ENCODE measurements at places on chromosomes 12 and 14.

DNA sequence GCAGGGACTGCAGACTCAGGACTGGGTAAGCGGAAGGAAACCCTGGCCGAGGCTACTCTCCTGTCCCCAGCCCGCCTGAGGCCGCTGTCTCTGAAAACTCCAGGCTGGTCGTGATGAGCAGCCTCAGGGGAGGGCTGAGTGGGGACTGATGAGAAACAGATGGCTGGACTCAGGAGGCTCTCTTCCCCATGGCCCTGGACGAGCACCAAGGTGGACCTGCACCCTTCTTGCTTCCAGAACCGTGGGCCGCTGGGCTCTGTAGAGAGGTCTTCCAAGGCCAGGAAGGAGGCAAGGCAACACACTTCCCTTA is 1.1 kb downstream of the TEX22 start:
- no peak for DNase-seq

GRCh38 chr12:115419145-115419646 is 735.2 kb upstream of the TBX3 start:
- no peak for DNase-seq

- no peak for DNase-seq
These were observed 27.7 kb upstream of the PLEKHG3 start for GRCh38 chr14:64676410-64677008.

GRCh38 chr12:101954113-101954512 is 76.7 kb downstream of the DRAM1 start:
- no peak for DNase-seq

GRCh38 chr12:109274381-109274780 is 34.7 kb downstream of the FOXN4 start:
- no peak for DNase-seq

- no peak for DNase-seq
These were observed 1010.8 kb downstream of the FLRT2 start for GRCh38 chr14:86540636-86541247.
